ENCODE measurements at places on chromosomes 5 and 9.

GRCh38 chr5:58751222-58751837 lies 168.5 kb downstream of the RAB3C start:
- no peaks in the 10 kb centered on the region for H3K27me3 ChIP-seq
- no peaks in the 10 kb centered on the region for H3K4me1 ChIP-seq
- no peak overlapping the region for H3K4me3 ChIP-seq
- H3K27ac ChIP-seq = no peak overlapping the region
- ATAC-seq = no peak

- no peak for ATAC-seq
- no peaks in the 10 kb centered on the region for H3K36me3 ChIP-seq
- H3K4me1 ChIP-seq = no peaks in the 10 kb centered on the region
- H3K4me3 ChIP-seq = no peak overlapping the region
These were observed 237.4 kb downstream of the NR2F1-AS1 start for GRCh38 chr5:93343570-93343969.

GRCh38 chr5:3311433-3311832 lies 284.2 kb upstream of the IRX1 start:
- ATAC-seq = peak; percentile 16
- H3K4me1 ChIP-seq = no peaks in the 10 kb centered on the region
- H3K27ac ChIP-seq = no peak overlapping the region
- no peaks in the 10 kb centered on the region for H3K36me3 ChIP-seq

DNA sequence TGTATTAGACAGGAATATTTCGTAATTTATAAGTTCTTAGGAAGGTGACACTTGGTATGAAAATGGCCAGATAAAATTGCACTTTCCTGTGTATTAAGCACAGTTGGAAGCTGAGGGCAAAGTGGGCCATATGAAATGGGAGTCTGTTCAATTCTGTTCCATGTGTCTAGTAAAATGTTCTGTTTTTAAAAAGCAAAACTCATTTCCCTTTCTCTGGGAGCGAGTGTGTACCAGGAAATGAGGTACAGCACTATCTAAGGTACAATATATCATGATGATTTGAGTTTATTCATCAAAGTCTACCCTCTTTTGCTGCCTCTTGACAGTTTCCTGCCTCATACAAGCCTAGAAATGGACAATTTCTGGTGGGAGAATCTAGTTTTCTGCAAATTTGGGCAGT lies 51.2 kb upstream of the KCNN2 start:
- H3K4me1 ChIP-seq = no peaks in the 10 kb centered on the region
- H3K4me3 ChIP-seq = no peak overlapping the region
- ATAC-seq = no peak
- no peak overlapping the region for H3K27ac ChIP-seq
- no peaks in the 10 kb centered on the region for H3K36me3 ChIP-seq

DNA sequence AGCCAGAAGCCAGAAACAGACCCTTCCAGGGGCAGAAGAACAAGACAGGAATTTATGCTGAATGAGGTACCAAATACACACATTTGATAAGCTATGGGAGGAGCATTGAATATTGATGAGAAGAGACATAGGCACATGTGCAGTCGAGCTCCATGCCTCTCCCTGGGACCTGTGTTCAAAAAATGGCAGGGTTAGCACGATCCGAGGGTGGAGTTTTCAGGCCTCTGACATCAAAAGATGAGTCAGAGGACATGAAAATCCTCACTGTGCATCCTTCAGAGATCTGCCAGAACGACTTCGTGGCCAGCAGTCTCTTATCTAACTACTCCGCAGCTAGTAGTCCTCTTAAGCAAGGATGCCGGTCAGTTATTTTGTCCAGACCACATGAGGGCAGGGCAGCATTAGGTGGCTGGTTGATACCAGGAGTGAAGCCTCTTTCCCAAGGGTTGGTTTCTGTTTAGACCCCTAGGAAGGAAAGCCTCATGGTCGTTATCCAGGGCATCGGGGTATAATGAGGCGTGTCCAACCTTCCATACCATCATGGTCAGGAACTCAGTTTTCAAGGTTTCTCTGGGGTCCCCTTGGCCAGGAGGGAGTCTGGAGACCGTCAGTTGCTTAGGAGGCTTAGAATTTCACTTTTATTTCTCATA lies 11.6 kb upstream of the CMBL start:
- ATAC-seq = peak; percentile 39
- H3K27ac ChIP-seq = no peak overlapping the region
- no peaks in the 10 kb centered on the region for H3K4me1 ChIP-seq

DNA sequence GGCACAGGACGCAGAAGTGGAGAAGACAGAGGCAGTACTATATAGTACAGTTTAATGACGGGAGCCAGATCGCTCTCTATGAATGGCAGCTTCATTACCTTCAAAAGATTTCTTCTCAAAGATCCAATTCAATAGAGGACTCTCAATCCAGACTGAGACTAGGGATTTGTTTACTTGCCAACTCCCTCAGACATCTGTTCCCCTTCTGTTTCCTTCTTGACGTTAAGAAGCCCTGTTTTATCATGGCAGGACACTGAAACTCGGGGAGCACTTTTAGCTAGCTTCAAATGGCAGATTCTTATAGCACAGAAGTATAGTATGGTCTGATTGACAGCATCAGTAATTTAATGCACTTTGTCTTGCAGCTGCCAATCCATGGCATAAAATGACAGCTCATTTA lies 747.3 kb upstream of the C9orf72 start:
- no peaks in the 10 kb centered on the region for H3K4me1 ChIP-seq
- H3K27ac ChIP-seq = no peak overlapping the region
- no peak overlapping the region for H3K4me3 ChIP-seq
- no peaks in the 10 kb centered on the region for H3K27me3 ChIP-seq

DNA sequence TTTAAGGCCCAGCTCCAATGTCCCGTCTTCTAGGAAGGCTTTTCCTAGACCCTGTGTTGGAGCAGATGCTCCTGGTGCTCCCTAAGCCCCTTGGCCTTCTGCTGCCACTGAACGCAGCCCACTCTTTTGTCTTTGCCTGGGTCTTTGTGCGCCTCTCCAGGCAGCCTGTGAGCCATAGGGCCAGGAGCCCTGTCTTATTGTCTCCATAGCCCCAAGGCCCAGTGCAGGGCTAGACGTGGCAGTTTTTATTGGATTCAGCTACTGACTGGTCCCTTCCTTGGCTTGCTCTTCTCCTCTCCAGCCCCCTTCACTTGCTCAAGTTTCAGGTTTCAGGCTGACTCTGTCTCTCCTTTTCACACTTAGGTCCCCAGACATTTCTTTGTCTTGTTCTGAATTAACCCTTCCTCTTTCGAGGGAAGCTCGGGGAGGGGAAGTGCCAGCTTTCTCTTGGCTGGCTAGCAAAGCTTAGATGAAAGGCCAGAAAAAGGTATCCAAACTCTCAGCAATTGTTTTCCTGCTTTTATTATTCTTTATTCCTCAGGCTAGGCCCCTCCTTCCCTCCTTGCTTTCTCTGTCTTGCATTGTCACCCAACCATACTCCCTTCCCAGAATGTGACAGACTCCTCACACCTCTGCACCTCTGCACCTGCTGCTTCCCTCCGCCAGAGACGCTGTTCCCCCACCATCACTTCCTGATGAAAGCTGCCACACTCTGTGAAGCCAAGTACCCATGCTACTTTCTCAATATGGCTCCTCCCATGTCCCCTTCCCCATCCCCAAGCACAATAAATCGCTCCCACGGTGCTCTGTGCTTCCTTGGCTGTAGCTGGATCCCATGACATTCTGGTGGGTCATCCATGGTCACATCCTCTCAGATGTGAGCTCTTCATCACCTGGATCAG lies 101.6 kb upstream of the CPEB4 start:
- no peak overlapping the region for H3K4me3 ChIP-seq
- H3K27me3 ChIP-seq = no peaks in the 10 kb centered on the region
- peaks cover 20% of the 10 kb centered on the region for H3K4me1 ChIP-seq
- H3K27ac ChIP-seq = no peak overlapping the region
- H3K36me3 ChIP-seq = no peaks in the 10 kb centered on the region
- no peak for ATAC-seq

DNA sequence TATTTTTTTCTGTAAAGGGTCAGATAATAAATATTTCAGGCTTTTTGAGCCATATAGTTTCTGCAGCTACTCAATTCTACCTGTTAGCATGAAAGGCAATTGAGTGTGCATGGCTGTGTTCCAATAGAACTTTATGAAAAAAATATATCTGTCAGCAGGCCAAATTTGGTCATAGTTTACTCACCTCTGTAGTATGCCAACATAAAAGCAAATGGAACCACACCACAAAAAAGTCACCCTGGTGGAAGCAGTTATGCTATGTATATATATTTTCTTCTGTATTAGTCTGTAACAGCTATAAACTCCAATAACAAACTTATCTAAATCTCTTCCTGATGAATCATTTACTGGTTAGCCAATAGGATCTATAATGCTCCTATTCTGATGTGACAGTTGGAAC lies 3.4 kb downstream of the SLC38A9 start:
- no peak overlapping the region for H3K4me3 ChIP-seq
- no peaks in the 10 kb centered on the region for H3K27me3 ChIP-seq
- no peaks in the 10 kb centered on the region for H3K4me1 ChIP-seq
- H3K27ac ChIP-seq = no peak overlapping the region
- no peak for ATAC-seq
- H3K36me3 ChIP-seq = no peaks in the 10 kb centered on the region

All from gastroesophageal sphincter (tissue), 4 donors.